ENCODE measurements at places on chromosomes 12 and 14.
A peak's percentile ranks its signal among the peaks of the same experiment; 100 is the strongest.

- DNase-seq = no peak
Observed at GRCh38 chr12:11015775-11016430, 6.5 kb downstream of the TAS2R19 start.

DNA sequence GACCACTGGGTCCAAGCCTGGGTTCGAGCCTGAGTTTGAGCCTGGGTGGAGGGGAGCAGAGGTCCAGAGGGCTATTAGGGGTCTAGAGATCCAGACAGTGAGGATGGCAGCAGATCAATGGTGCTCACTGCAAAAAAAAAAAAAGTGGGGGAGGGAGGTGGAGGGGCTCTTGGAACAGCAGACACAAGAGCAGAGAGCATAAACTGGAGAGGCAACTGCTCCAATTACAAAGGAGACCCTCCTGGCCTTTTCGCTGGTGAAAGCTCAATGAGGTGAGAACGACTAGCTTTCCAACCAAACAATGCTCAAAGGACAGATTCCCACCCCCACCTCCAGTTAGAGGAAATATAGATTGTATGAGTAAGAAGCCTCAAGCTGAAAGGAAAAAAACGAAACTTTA, 124.2 kb upstream of the TSPAN8 start:
- DNase-seq = no peak

DNA sequence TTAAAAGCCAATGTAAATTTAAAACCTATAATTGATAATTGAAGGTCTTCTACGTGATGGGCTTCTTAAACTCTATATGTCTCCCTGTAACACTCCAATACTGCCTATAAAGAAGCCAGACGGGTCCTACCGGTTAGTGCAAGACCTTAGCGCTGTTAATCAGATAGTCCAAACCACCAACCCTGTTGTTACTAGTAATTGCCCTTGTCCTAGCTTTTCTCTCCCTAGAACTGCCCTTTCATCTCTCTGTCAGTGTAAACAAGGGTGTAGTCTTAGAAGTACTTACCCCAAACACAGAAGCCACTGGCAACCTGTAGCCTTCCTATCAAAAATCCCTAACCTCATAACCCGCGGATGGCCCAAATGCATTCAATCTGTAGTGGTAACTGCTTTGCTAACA, 243.0 kb upstream of the DIO3 start:
- no peak for DNase-seq

DNA sequence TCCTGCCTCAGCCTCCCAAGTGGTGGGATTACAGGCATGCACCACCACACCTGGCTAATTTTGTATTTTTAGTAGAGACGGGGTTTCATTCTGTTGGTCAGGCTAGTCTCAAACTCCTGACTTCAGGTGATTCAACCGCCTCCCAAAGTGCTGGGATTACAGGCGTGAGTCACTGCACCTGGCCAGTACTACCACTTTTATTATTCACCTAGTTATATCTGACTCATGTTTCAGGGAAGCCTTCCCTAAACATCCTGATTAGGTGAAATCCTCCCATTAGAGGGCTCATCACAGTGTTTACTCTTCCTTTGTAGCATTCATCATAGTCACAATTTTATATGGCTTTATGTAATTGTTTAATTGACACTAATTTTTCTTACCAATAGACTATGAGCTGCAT, 295.3 kb upstream of the SOX5 start:
- no peak for DNase-seq

DNA sequence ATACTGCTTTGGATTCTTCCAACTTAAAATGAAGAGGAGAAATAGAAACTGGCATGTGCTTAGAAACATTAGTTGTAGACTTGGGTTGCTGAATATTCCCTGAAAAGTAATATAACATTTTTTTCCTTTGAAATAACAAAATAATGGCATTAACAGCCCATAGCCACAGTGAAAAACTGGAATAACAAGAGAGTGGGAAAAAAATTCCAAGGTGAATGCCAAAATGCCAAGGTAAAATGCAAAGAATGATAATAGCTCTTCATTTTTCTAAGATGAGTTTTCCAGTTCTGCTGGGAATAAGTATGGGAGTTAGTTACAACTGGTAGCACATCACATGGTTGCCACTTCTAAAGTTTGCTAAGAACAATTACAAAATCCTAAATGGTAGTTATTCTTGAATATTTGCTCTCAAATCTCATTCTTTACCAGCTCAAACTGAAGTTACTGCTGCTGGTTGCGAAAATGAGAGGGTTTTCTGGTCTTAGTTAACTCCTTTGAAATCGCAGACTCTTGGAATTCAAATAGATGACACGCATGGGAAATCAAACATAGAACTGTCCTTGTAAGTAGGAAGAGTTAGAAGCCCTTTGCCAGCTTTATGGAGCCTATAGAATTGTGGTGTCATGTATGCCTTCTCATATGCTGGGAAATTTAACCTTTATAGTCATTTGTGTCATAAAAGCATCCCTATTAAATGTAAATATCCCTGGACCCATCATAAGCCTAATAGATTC, 165.0 kb upstream of the DCN start:
- DNase-seq = no peak

DNA sequence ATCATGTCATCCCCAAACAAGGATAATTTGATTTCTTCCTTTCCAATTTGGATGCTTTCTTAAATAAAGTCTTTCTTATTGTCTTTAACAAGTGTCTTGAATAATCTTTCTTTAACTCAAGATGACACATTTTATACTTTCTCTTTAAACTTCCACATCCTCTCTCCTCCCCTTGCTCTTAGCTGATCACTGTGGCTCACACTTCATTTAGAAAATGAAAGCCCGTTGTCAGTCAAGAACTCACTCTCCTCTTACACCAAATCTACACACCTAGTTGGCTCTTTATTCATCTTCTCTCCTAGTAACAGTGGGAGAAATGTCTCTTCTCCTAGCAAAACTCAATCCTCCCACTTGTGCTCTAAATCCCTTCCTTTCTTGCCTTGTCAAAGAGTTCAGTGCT, 10.4 kb upstream of the RMST start:
- DNase-seq = no peak

DNA sequence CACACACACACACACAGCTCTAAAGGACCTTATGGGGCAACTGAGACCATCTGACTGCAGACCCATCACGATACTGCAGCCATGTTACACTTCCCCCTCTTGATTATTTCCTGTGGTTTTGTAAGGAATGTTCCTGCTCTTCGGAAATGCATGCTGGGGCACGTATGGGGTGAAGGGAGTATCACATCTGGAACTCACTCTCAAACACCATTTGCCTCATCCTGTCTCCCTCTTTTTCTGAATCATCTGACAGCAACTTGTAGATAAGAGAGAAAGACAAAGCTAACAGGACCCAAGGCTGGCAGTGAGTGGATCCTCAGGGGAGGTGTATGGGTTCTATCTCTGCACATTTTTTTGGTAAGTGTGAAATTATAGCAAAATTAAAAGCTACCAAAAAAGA, 50.3 kb downstream of the RIMBP2 start:
- no peak for DNase-seq

- peak; percentile 47 for DNase-seq
Observed at GRCh38 chr14:106586098-106586704, 1059.8 kb downstream of the TMEM121 start.

Data from activated T-helper 9 cell treated with anti-CD3 and anti-CD28 coated beads, Interleukin-2, amount 50 U/mL, for 16 hours (primary cell).